ENCODE measurements at places on chromosomes 7 and 10.

DNA sequence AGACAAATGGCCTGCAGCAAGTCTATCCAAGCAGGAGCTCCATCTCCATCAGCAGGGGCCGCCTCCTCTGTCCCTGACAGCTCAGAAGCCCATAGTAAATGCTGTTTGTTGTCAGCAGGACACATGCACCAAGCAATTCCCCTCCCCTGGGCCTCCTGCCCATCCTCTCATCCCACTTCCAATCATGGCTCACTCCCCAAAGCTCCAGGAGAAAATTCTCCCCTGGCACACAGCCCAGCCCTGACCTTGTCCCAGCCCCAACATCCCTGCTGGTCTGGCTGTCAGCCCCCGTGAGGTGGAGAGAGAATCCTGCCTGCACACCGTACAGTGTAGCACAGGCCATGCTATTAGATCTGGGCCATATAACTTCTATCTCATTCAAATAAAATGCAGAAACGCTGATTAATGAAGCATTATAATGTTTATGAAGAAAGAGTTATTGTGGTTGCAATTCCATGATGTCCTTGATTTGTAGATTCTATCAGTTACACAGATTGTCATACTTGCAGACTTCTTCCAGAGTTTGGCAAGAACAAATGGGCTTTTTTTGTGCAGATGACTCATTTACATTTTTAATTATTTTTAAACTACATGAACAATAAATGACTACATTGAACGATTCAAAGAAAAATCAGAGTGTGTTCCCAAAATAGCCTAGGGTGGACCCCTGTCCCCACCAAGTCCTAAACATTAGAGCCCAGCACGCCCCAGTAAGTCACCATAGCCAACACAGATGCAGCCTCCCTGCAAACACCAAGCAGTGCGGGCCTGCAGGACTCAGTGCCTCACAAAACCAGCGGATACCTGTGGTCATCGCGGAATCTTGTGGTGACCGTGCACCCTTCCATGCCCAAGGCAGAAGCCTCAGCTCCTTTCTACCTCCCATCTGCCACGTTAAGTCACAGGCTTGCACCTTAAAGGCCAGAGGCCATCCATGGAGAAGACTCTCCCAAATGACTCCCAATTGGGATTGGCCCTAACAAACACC, 70.1 kb downstream of the COBL start:
- DNase-seq: no peak

GRCh38 chr7:44068054-44068453, 2.7 kb upstream of the PGAM2 start:
- no peak for DNase-seq

DNA sequence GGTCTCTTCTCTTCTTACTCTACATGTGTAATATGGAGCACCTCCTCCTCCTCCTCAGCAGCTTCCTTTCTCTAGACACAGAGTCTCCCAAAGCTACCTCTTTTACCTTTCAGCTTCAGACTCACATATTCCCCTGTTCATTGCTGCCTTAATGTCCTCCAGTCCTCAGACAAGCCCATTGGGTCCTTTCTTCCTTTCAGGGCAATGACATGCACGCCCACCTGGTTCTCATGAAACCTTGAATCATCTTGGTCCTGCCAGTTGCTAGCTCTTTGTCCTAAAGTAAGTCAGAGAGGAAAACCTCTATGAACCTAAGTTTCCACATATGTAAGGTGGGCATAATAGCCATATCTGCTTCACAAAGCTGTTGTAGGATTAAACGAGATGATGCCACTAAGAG, 227.0 kb downstream of the RPS24 start:
- DNase-seq: no peak

GRCh38 chr7:18226598-18226997, 199.0 kb upstream of the PRPS1L1 start:
- no peak for DNase-seq

DNA sequence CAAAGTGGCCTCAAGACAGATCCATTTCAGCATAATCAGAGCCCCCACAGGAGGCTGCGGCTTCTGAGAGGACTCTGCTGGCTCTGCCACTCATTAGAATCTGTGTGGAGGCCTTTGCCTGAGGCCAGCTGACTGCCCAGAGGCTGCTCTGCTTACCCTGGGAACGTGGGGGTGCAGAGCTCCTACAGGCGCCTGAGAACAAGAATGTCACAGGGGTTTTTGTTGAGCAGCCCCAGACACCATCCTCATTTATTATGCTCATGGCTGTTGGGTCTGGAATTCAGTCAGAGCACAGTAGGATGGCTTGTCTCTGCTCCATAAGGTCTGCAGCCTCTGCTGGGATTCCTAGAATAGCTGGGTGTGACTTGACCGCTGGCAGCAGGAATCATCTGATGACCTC, 101.8 kb upstream of the GDF10 start:
- no peak for DNase-seq

- no peak for DNase-seq
Observed at GRCh38 chr10:5079306-5079830, 14.8 kb upstream of the AKR1C3 start.

- DNase-seq: peak; percentile 16
Observed at GRCh38 chr10:6678211-6678803, 98.2 kb upstream of the PRKCQ start.

DNA sequence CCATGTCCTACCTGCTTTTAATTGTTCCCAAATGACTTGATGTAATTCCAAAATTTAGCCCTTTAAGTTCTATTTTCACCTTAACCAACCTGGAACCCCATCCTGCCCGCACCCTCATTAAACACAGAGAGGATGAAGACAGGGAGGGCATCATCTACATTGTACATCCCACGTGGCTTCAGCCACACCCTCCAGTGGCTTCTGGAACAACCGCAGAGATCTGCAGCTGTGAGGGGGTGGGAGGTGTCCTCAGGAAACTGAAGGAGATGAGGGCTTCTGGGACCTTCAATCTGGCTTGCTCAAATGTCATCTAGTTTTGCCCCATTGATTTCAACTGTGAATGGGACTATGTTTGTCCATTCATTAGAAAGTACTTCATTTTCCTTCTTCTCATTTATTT, 39.0 kb downstream of the AKR1B1 start:
- DNase-seq: peak; percentile 59

DNA sequence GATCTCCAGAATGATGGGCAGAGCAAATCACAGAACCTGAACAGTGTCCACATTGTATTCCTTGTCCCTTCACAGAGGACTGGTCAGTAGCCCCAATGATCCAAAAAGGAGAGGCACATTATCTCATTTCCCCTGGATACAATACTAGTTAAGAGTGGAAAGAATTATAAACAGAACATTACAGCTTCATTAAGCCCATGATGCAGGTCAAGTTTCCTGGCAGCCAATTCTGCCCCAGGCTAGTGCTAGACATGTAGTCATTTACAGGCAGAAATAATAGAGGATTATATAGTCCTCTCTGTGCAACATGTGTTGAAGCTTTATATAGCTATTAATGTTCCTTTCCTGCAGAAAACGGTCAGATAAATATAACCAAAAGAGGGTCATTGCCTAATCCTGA, 124.3 kb upstream of the WNT16 start:
- peak; percentile 69 for DNase-seq

DNA sequence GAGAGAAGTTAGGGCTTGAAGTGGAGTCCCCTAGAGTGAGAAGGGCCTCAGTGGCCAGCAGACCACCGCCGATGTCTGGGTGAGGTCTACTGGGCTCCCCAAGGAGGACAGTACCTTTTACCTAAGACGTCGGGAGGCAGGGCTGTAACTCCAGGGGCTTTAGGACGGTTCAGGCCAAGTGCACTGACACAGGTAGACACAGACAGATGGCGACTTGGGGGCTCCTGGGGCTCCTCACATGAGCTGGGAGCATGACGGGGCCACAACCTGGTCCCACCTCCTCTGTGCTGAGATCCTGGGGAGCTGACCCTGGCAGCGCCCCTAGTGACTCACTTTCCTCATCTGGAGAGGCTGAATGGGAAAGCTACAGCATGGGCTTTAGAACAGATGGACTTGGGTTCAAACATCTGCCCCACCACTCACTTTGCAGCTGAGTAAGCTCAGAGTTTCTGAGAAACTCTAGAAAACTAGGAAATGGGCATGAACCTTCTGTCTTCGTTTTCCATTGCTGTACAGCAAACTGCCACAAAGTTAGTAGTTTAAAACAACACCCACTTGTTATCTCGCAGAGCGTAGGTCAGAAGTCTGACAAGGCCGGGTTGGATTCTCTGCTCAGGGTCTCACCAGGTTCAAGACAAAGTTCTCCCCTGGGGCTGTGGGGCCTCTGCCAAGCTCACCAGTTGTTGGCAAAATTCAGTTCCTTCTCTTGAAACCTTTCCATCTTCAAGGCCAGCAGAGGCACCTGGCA, 4.7 kb upstream of the COMTD1 start:
- no peak for DNase-seq

DNA sequence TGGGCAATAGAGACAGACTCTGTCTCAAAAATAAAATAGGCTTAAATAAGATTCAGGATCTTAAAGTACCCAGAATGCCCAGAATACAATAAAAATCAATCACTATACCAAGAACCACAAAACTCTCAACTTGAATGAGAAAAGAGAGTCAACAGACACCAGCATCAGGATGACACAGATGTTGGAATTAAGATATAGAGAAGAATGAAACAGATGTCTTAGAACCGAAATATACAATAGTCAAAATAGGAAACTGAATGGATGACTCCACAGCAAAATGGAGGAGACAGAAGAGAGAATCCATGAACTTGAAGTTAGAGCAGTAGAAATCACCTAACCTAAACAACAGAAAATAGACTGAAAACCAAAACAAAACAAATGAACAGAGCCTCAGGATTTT, 29.6 kb downstream of the POR start:
- DNase-seq: no peak

- no peak for DNase-seq
Observed at GRCh38 chr10:124678557-124679240, 65.5 kb downstream of the FAM53B start.

DNA sequence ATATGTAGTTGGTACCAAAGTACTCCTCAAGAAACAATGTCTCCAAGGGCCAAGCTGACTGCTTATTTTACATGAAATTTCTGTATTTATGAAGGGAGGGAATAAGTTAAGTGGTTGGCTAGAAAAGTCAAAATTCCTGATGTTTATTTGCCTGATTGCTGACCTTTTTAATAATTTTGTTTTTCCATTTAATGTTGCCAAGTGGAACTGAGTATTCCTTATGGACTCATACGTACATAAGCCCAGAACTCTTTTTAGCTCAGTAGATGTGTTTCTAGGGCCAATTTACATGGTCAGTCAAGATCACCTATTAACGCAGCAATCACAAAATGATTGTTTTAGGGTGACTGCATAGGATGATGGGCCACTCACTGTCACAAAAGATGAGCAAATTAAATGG, 78.3 kb upstream of the FZD8 start:
- DNase-seq: no peak

- no peak for DNase-seq
Observed at GRCh38 chr7:29770371-29770770, 35.9 kb upstream of the WIPF3 start.

GRCh38 chr10:35259769-35260397, 76.4 kb upstream of the CCNY start:
- no peak for DNase-seq

DNA sequence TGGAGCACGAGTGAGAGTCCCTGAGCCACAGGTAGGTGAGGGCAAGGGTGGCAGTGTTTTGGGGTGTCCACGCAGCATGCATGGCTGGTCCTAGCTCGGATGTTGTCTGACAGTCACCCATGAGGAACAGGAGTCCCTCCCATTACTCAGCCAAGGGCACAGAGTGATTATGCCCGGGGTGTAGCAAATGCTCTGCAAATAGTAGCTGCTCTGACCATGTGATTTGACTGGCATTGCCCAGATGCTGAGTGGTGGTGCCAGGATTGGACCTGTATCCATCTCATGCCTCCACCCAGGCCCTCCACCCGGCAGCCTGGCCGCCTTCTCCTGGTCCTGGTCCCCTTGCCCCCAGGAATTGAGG, 150.8 kb downstream of the GRK5 start:
- DNase-seq: no peak

- DNase-seq: no peak
Observed at GRCh38 chr7:139687211-139687954, 90.4 kb downstream of the HIPK2 start.

DNA sequence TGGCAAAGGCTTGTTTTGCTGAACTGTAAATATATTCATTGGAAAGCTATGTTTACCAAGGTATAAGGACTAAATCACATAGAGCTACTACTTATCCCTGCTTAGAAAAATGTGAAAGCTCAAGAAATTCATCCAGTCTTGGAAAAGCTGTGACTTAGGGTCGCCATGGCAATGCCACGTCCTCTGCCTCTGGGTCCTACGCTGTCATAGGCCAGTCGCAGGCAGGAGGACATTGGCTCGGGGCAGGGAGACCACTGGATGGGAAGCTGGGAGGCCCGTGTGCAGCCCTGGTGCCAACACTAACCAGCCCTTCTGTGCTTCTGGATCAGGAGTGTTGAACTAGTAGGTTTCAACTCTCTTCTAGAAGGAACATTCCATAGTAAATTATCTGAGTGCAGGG, 67.3 kb upstream of the PDZD8 start:
- no peak for DNase-seq

- no peak for DNase-seq
Observed at GRCh38 chr7:14836006-14836405, 66.5 kb downstream of the DGKB start.

Measured in COLO829 (cell line).